Keratinocyte (primary cell): ENCODE measurements at places on chromosomes 5 and 9. TPM values are rescaled to one million over a fixed set of nuclear protein-coding genes. Genes with fewer than 3 reads are reported as not detected.

ZDHHC11 gene
- polyA plus RNA-seq = 0.29 to 0.62 TPM (median 0.33 TPM) in 3 replicates

CDH9 gene
- polyA plus RNA-seq = not detected in 3 replicates

GRCh38 chr9:21555911-21556310 is 73.8 kb upstream of the IFNE start:
- H3K4me3 ChIP-seq = peak overlapping the region; percentile 80
- peak overlapping the region; percentile 85 for H3K27ac ChIP-seq
- peaks cover 30% of the 10 kb centered on the region for H3K4me1 ChIP-seq
- no peaks in the 10 kb centered on the region for H3K27me3 ChIP-seq

DNA sequence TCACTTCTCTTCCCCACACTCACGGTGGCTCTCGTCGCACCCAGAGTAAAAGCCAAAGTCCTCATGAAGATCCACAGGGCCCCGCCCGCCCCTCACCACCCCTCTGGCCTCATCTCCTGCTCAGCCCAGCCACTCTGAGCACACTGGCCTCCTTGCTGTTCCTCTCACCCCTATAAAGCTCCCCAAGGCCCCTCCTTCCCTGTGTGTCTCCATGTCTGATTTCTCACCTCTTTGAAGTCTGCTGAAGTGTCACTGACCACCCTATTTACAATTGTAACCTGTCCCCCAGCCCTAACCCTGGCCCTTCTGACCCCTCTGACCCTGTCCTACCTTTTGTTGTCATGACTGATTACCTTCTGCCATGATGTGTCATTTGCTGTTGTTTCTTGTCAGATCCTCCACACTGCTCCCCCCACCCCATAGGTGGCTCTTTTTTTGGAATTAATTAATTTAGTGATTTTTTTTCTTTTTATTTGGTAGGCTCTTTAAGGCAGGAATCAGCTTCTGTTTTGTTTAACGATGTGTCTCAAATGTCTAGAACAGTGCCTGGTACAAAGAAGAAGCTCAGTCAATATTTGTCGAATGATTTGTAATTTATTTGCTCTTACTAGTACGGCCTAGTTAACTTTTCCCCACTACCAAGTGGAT is 90.2 kb downstream of the IQGAP2 start:
- DNase-seq = no peak
- H3K4me3 ChIP-seq = no peak overlapping the region
- no peaks in the 10 kb centered on the region for H3K4me1 ChIP-seq
- H3K27me3 ChIP-seq = no peaks in the 10 kb centered on the region
- H3K27ac ChIP-seq = no peak overlapping the region

DNA sequence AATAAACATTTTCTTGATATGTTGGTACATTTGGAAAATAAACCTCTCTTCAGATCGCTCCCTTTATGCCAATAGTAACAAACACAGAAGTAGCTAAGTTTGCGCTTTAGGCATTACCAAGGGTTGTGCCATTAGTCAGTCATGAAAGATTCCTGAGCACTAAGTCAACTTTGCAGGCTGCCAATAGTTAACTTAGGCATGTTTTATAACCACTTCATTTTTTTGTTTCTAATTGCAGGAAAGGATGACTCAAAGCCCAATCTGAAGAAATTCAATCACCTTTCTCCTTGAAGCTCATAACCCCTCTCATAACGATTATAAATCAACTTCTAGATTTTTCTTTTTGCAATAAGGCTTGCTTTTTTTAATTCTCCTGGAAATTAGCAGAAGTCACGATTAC is 517.0 kb downstream of the AGTPBP1 start:
- peak overlapping the region; percentile 82 for H3K27ac ChIP-seq
- DNase-seq = no peak
- H3K27me3 ChIP-seq = no peaks in the 10 kb centered on the region

- peaks cover 6% of the 10 kb centered on the region for H3K27me3 ChIP-seq
- H3K27ac ChIP-seq = no peak overlapping the region
- H3K4me3 ChIP-seq = no peak overlapping the region
- H3K36me3 ChIP-seq = no peaks in the 10 kb centered on the region
These were observed 42.3 kb downstream of the ZNF883 start for GRCh38 chr9:112969730-112970129.

DNA sequence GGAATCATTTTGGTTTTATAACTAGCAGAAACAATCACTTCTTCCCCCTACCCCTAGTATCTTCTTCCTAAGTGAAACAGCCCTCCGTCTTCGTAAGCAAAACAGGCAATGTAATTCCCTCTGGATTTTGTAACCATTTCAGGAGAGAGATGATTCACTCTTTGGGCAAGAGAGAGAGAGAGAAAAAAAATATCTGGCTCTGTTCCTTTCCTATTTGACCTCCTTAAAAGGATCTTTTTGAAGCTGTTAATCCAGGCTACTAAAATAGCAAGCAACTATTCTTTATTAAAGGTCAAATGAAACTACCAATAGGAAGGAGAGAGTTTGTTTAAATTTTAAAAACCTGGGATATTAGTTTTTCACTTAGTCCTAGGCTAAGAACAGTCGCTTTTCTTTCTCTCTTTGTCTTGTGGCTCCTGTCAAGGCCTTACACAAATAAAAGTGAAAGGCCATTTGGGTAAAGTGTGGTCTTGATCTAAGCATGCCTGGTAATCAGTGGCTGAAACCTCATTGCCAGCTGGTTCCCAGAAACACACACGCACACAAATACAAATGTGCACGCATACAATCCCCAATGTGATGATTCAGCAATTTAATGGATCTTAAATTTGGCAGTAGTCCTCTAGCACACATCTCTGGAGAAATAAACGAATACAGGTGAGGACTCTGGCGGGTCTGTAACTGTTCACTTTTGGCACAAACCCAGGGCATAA is 70.2 kb downstream of the PRUNE2 start:
- H3K4me3 ChIP-seq = no peak overlapping the region
- DNase-seq = no peak
- H3K4me1 ChIP-seq = no peaks in the 10 kb centered on the region
- no peaks in the 10 kb centered on the region for H3K27me3 ChIP-seq
- no peaks in the 10 kb centered on the region for H3K36me3 ChIP-seq
- no peak overlapping the region for H3K27ac ChIP-seq

GRCh38 chr5:91277093-91277626 is 106.0 kb downstream of the ARRDC3 start:
- no peaks in the 10 kb centered on the region for H3K27me3 ChIP-seq
- no peaks in the 10 kb centered on the region for H3K36me3 ChIP-seq
- no peak overlapping the region for H3K4me3 ChIP-seq
- no peak for DNase-seq

REXO4 gene
- 18.8 to 23.9 TPM (median 21.5 TPM) in 3 replicates for polyA plus RNA-seq

DNA sequence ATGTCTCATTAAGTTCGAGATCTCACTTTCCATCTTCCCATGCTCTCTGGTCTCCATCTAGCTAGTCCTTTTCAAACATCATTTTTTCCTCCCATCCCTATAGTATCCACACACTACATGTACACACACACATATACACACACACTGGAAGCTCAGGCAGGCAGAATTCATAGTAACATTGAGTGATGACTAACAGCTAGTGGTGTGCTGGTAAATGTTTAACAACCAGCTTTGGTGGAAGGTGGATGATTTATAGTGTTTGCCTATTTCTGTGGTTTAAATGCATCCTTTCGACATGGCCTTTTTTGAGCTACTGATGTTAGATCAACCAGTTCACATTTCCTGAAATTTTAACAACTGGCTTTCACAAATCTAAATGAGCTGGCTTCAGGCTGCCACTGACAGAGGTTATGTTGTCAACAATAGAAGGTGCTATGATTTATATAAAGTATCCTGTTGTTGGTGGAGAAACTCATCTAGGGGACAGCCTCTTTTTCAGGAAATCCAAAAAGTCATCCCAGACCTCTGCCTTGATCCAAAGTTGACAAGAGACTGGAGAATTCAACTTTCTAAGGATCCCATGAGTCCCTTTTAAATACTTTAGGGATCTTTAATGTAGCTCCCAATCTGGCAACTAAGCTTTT is 117.8 kb downstream of the CCDC192 start:
- no peaks in the 10 kb centered on the region for H3K27me3 ChIP-seq
- DNase-seq = no peak
- no peaks in the 10 kb centered on the region for H3K4me1 ChIP-seq
- H3K4me3 ChIP-seq = no peak overlapping the region

NAIP gene
- 0.53 to 1.7 TPM (median 1.4 TPM) in 3 replicates for polyA plus RNA-seq

GRCh38 chr5:135353952-135354721 is 44.9 kb downstream of the MACROH2A1 start:
- no peak for DNase-seq
- no peaks in the 10 kb centered on the region for H3K27me3 ChIP-seq
- H3K36me3 ChIP-seq = peaks cover 35% of the 10 kb centered on the region
- H3K27ac ChIP-seq = no peak overlapping the region
- no peak overlapping the region for H3K4me3 ChIP-seq
- no peaks in the 10 kb centered on the region for H3K4me1 ChIP-seq
